ENCODE measurements at places on chromosomes 6 and 20.

- DNase-seq: no peak
Observed at GRCh38 chr20:62111148-62111547, 11.1 kb upstream of the LSM14B start.

- no peak for DNase-seq
Observed at GRCh38 chr6:133584823-133585222, 304.1 kb upstream of the TCF21 start.

DNA sequence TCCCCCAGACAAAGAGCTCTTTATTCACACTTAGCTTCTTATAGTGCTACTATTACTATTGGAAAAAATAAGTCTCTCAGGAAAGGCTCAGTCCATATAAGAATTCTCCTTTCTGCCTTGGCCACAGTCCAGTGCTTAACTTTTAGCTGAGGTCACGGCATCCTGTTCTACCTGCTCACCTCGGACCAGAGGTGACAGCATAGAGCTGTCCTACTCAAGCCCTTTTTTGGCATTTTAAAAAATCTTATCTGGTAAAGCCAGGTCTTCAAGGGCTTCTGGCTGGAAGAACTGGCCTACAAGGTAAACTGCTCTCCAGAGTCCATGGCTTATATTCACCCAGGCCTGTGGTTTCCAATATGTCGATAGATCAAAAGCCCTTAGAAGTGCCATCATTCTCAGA is 109.7 kb downstream of the RCAN2 start:
- DNase-seq: no peak

GRCh38 chr6:107943626-107944439 is 14.2 kb downstream of the SEC63 start:
- no peak for DNase-seq

DNA sequence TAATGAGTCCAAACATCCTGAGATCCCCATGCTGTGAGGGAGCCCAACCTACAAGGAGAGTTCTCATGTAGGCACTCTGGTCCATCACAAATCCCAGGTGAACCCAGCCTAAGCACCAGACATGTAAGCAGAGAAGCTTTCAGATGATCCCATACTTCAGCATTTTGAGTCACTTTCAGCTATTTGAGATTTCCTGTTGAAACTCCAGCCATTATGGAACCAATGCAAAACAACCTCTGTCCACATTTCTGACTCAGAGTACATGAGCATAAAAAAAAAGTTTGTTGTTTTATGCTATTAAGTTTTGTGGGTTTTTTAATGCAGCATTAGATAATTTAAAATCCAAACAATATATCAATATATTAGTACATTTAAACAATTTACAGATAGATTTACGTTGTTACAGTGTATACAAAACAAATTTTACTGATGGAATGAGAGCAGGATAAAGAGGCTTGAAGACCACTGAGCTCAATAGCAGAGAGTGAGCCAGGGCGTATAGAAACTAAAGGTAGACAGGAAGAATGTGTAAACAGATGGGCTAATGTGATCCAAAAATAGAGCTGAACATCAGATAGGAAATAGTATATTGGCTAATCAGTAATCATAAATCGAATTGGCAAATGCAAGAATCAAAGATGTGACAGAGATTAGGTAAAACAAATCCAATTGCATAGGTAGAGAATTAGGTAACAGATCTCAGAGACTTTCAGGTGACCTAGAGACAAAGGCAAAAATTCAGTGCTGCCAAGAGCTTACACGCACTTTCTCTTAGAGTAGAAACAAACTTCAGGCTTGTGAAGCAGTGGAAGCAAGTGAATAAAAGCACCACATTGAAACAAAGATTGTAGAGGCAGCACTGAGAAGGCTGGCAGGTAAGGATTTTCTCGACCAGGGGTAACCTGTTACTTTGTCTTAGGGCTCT is 36.2 kb upstream of the PLCB1 start:
- no peak for DNase-seq

DNA sequence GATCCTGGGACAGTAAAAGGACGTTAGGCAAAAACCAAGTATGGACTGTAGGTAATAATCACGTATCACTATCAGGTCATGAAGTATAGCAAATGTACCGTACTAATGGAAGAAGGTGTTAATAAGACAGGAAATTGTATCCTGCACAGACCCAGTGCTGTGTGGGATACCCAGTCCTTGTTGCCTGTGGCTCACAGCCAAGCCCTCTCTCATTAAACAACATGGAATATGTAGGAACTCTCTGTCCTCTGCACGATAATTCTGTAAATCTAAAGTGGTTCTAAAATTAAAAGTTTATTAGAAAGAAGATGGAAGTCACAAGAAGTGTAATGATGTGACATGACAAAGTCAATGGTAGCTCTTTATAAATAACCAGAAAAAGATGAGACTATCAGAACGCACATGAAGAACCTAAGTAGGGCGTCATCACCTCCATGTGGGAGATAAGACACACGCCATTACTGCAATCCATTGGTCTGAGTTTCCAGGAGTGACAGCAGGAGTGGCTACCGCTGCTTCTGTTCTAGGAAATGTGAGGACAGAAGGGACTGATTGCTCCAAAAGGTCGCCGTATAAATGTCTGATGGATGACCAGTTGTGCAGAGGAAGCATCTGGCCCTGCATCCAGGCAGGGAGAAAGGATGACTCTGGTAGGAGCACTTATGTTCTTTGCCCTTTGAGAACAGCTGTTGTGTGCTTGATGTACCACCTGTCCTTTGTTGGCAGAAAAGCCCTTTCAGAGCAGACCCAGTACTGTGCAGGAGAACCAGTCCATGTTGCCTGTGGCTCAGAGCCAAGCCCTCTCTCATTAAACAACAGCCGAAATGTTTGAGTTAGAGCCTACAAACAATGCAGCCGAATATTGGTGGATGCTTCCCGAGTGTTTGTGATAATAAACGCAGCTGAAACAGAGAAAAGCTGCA is 125.6 kb downstream of the FIG4 start:
- no peak for DNase-seq

- no peak for DNase-seq
Observed at GRCh38 chr6:27441001-27441400, 31.9 kb downstream of the ZNF184 start.

DNA sequence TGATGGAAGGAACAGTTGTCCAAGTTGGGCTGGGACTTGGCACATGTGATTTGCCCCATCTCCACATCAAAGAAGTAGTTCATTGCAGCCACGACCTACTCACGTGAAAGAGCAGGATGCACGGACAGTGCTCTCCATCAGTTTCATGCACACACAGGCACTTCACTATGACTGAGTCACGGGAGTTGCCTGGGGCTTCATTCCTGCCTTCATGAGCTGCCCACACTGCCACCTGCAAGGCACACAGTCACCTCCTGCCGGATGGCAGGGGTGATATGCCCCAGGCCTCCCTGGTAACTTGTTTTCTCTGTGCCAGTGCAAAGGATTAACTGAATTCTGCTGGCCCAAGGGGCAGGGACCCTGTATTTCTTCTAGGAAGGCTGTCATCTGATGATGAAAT is 22.8 kb downstream of the CST5 start:
- DNase-seq: no peak

DNA sequence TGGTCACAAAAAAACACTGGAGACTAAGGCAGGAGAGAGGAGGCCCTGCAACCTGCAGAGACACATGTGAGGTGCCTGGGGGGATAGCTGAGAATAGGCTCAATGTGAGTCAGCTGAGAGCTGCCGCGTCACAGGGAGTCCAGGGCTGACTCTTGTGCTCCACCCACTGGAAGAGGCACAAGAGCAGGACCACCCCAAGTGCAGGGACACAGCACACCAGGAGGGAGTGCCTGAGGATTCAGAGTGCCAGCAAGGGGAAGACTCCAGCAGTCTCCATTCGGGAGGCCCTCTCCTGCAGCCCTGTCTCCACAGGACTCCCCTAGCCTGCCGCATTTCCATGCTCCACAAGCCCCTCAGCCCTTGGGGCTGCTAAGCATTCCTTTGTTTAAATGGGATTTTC is 105.5 kb downstream of the HUS1B start:
- DNase-seq: peak; percentile 51

GRCh38 chr6:134932535-134933470 is 17.1 kb downstream of the ALDH8A1 start:
- no peak for DNase-seq

DNA sequence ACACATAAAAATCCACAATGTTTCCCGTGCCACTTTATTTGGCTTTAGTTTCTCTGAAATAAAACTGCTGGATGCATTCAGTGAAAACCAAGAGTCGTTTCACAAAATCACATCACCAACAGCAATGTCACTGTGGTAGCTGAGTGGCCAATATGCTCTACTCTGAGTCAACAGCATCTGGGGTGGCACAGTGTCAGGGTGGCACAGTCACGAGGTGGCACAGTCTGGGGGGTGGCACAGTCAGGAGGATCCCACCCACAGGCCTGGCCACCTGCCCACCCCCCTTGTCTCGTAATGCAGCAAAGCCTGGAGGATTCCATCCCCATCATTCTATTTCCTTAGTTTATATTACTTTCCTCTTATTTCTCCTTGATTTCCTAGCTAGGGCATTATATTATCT is 87.0 kb downstream of the ANKRD60 start:
- no peak for DNase-seq

DNA sequence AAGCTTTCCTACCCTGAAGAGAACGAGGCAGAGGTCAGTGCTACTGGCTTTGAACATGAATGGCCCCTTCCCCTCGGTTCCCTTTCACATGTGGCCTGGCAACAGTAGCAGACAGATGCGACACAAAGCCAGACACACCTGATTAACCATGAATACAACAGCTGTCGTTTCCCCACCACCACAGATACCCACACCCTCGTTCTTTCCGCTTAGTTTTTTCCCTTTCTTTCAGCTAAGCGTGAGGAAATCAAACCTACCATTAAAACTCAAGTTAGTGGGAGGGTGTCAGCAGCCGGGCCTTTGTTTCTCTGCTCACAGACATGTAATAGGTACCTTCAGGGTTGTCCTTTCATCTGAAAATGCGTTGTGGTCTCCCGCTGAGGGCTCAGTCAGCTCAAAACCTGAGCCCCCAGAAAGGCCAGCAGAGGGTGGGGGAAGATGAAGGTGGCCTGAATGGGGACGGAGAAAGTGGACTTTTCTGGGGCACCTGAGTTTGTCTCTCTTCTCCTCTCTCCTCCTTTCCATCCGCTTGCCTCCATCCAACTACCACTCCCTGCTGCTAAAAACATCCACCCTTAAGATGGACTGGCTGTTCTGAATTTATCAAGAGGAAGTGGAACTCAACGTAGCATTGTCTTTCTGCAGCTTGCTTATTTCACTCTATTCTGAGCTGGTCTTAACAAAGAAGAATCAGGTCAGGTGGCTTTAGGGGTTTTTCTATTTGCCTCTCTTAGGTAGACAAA is 516.6 kb upstream of the JARID2 start:
- DNase-seq: no peak

GRCh38 chr6:1322696-1323219 is 10.9 kb downstream of the FOXQ1 start:
- no peak for DNase-seq

- DNase-seq: peak; percentile 92
Observed at GRCh38 chr6:85669735-85670194, 27.1 kb upstream of the SYNCRIP start.

- no peak for DNase-seq
Observed at GRCh38 chr6:134821397-134821796, 128.5 kb downstream of the ALDH8A1 start.

DNA sequence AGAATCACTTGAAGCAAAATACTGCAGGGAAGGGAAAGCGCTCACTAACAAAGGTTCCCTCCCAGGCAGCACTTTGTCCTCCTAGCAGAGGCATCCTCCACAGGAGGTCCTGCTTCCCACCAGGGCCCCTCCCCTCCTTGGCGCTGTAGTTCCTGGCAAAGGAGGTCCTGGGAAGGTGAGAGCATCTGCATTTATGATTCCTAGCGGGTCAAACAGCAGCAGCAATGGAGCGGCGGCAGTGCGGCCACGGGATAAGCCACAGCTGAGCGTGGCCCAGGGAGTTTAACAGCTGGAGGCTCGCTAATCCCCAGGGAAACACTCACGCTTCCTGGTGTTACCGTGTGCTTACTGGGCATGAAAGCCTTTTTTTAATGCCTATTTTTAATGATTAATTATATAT is 185.8 kb downstream of the TTLL2 start:
- no peak for DNase-seq

GRCh38 chr6:90502866-90503407 is 83.9 kb downstream of the MAP3K7 start:
- DNase-seq: peak; percentile 10

DNA sequence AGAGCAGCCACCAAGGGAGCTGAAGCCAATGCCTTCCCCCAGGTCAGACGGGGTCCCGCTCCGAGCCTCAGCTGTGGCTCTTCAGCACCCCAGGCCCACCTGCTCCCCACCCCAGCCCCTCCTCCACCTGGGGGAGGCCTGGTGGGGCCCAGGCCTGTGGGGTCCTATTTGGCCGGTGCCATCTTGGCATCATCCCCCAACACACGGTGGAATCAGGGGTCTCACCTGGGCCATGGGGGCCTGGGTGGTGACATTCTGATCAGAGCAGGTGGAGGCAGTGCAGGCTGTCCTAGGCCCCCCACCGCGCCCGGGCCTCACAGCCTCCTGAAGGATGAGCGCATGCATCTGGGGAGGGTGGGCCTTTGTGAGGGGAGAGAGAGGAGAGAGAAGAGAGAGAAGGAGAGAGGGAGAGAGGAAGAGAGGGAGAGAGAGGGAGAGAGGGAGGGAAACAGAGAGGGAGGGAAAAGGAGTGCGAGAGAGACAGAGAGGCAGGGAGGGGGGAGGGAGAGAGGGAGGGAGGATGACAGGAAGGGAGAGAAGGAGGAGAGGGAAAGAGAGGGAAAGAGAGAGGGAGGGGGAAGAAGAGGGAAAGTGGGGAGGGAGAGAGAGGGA is 23.9 kb upstream of the RBBP8NL start:
- DNase-seq: no peak

- DNase-seq: no peak
Observed at GRCh38 chr6:82381278-82381677, 17.7 kb downstream of the TPBG start.

DNA sequence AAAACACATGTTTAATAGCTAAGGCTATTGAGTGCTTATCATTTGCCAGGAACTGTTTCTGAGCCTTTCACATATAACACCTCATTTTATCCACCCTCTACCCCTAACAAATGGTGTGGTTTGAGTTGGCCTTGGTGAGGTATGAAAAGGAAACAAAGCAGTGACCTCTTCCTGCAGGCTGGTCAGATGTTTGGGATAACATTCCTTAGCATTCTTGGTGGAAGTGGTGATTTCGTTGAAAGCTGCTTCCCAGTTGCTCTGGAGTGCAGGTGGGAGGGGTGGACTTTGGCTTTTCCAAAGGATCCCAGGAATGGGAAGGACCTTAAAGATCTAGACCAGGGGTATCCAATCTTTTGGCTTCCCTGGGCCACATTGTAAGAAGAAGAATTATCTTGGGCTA is 41.3 kb downstream of the CARMIL1 start:
- DNase-seq: no peak

DNA sequence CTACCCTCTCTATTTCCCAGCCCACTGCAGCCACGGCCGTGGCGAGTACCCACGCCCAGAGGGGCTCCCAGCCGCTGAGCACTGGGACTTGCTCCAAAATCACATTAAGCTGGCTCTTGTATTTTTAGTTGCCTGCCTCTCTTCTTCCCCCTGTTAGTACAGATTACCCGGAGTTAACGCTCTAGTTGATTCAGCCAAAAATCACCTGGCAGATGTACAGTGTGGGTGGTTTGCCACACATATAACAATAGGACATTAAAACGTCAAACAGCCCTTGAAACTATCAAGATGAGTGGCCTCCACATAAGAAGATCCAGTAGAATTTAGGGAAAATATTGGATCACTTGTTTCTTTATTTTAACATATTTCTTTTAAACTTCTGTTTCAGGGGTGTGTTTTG is 268.8 kb upstream of the PRDM1 start:
- no peak for DNase-seq

- peak; percentile 27 for DNase-seq
Observed at GRCh38 chr6:165511807-165512206, 151.2 kb downstream of the PDE10A start.
